ENCODE measurements at places on chromosomes 16 and 17.

- peak; percentile 74 for DNase-seq
These were observed 36.1 kb downstream of the GINS2 start for GRCh38 chr16:85652431-85653221.

- DNase-seq, result no peak
These were observed 29.1 kb upstream of the ERN1 start for GRCh38 chr17:64158831-64159590.

- DNase-seq, result no peak
These were observed 449 bp downstream of the SMCR8 start for GRCh38 chr17:18315562-18315922.

DNA sequence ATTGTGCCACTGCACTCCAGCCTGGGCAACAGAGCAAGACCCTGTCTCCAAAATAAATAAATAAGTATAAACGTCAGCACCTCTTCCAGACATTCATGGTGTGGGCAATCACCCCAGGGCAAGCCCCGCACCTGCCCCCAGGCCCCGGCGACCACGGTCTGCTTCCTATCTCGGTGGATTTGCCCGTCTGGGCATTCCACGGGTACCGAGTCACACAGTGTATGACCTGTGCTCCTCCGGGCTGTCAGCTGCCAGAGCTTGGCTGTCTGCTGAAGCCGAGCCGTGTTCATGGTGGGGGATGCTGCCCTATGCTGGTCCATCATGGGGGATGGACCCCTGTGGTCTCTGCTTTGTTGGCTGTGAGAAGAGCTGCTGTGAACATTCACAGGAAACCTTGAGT is 15.4 kb downstream of the CYBC1 start:
- no peak for DNase-seq

DNA sequence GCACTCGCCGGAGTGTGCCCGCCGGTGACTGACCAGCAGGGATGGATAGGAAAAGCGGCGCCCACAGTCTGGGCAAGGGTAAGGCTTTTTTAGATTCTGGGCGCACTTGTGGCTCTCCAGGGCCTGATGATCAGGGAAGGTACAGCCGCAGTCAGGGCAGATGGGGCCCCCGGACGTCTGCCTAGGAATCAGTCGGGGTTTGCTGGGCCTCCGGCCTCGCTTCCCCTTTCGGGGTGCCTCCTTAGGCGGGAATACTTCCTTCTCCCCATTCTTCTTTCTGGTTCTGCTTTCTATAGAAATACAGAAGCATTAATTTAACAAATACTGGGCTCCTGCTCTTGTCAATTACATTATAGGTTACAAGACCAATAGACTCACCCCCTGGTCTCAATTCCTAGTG is 5.0 kb downstream of the ZNF689 start:
- peak; percentile 38 for DNase-seq

DNA sequence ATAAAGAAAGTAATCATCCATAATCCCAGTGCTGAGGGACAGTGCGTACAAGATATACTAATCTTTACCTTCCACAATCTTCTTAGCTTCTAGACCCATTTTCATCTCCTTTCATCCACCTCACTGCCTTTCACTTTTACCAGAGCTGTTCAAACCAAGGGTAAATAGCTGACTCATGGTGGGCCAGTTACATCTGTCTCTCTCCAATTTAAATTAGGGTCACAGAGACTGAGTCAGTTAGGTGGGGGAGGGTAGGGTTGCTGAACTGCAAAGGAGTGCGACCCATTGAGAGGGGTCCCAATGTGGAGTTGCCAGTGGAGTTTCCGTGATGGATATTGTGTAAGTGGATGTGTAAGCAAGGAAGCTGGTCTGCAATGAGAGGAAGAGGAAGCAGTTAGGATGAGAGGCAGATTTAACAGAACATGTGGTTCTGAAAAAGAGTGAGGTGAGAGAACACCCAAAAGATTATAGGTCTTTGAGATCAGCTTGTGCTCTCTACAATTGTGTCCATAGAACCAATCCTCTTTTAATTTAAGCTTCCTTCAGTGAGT is 83.5 kb downstream of the GP2 start:
- no peak for DNase-seq

GRCh38 chr17:39618956-39619785 is 7.6 kb upstream of the PPP1R1B start:
- no peak for DNase-seq

DNA sequence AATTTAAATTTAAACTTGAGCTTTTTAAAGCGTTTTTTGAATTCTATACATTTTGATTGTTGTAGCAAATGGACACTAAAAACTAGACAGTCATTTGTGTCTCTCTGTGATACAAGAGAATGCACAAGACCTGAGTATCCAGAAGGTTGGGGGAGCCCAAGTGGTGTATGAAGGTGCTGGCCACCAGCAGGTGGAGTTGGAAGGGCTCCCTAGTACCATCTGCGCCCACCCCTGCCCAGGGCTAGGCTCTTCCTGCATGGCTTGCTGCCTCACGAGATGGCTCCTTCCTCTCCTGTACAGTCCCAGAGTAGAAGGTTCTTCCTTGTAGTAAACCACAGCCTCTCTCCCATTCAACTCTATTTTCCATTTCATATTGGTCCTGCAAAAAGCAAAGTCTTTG is 17.0 kb downstream of the GID4 start:
- DNase-seq, result no peak

DNA sequence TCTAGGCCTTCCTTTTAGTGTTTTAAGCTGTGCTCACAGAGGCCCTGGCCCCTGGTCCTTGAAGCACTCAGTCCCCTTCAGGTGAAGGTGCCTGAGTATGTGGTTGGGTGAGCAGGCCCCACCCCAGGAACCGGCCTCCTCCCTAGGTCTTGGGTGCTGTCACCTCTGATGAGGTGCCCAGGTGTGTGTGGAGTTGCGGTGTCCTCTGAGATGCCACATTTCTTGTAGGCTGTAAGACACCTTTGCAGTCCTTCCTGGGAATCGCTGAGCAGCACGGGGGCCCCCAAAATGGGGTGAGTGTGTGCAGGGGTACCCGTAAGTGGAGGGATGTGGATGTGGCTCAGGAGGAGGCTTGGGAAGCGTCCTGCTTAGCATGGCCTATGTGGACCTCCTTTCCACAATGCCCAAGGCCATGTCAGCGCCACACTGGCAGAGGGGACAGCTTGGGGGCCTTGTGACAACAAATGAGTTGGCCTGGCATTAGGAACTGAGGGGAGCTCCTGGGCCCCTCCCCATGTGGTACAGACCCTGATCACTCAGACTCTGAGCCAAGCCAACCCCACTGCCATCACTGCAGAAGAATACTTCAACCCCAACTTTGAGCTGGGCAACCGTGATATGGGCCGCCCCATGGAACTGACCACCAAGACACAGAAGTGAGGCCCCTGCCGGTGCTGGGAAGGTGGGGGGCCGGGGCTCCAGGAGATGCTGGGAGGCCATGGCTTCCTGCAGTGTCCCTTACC is 11.2 kb downstream of the CORO6 start:
- no peak for DNase-seq

DNA sequence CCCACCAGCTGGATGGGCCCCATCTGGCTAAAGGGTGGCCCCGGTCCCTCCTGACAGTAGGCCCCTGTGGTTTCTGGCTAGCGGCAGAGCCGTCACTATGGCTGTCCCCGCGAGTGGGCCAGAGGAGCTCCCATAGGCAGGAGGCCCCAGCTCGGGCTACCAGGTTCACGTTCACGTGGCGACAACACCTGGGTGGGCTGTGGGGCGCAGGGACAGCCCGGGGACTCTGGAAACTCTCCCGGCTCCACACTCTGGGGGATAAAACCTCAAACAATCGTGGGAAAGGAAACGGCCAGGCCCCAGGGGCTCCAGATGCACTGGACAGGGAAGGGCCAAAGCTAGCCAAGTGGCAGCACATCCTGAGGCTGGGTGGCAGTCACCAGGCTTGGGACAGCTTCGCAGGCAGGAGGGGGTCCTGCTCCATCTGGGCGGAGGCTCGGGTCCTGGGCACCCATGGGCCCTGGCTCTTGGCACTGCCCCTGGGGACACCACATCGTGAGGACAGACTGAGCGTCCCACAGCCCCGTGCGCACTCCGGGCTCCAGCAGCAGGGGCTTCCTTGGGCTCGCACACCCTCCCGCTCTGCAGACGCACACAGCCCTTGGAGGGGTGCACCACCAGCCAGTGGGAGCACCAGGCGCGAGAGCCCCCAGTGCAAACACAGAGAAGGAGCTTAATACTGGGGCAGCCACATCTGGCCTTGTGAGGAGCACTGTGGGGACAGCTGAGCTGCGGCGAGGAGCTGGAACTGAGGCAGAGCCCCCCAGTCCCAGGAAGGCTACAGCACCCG is 4.4 kb downstream of the RNF166 start:
- DNase-seq, result no peak

- no peak for DNase-seq
These were observed 186.2 kb upstream of the WSCD1 start for GRCh38 chr17:5883775-5884665.

DNA sequence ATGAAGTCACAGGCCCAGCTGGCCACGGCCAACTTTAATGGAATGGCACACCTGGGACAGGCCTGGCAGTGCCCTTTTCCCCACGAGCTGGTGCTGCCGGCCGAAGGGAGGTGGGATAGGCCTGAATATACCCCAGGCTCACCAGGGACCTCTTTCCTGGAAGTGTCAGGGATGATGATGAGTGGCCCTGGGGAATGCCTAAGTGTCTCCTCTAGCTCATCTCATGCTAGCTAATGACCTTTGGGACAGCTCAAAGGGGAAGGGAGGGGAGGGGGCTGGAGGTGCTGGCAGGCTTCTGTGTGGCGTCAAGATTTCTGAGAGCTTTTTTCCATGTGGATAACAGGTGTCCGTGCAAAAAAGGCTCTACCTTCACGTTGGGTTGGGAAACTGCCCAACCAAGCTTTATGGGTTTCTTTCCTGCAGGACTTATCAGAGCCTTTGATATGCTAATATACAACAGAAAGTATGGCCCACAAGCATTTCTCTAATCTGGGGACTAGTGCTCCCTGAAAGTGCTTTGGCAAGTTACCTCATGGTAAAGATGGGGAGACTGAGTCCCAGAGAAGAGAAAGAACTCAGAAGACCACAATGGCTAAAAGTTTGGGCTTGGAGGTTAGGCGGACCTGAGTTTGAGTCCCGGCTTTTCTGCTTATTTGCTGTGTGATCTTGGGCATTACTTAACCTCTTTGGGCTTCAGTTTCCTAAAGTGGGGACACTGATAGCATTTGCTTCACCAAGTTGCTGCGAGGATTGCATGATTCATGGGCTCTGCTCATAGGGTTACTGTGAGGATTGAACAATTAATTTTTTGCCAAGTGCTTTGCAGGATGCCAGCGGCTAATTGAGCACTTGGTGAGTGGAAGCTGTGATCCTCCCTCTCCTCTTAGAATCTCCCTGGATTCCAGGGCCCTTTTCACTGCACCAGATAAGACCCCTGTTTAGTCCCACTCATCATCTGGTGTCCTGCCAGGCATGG is 14.0 kb downstream of the ADGRG1 start:
- DNase-seq, result no peak

- no peak for DNase-seq
These were observed 21.0 kb upstream of the ITGAX start for GRCh38 chr16:31333686-31334649.

GRCh38 chr16:68481636-68482035 is 33.3 kb upstream of the SMPD3 start:
- no peak for DNase-seq

DNA sequence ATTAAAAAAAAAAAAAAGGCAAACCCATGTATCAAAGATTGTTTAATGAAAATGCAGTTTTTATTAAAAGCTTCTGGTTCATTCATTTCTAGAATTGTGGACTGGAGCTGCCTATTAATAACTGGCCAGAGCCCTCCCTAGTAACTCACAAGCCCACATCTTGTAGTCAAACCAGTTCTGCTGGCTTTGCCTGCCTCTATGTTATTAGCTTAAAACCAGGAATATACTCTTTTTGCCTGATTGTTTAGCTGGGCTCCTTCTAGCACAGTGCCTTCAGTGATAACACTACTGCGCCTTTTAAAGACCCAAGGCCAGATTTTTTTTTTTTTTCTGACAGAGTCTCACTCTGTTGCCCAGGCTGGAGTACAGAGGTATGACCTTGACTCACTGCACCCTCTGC is 26.0 kb downstream of the TAC4 start:
- DNase-seq, result no peak

DNA sequence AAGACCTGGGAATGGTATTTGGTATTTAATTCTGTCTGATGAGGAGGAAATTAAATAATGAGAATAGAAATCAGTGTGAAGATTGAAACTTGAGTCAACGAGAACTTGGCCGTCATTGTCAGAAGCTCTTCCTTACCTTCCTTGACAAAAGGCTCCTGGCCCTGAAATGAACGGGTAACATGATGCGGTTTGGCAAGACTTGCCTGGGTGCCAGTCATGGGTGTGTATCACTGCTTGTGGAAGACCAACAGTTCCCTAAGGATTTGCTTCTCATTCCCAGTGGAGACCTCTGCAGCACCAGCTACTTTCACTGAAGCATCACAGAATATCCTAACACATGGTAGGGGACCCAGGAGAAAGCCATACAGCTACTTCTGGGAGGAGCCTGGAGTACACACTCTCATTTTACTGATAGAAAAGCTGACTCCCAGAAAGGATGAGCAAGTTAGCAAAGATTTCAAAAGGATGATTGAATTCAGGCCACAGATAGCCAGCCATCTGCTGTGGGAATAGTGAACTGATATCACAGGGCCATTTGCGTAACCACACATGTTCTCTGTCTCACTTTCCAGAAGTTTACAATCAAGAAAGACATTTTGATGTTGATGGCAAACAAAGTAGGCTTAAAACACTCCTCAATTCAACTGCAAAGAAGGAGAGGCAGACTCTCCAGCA is 258.1 kb upstream of the SALL1 start:
- DNase-seq, result no peak

DNA sequence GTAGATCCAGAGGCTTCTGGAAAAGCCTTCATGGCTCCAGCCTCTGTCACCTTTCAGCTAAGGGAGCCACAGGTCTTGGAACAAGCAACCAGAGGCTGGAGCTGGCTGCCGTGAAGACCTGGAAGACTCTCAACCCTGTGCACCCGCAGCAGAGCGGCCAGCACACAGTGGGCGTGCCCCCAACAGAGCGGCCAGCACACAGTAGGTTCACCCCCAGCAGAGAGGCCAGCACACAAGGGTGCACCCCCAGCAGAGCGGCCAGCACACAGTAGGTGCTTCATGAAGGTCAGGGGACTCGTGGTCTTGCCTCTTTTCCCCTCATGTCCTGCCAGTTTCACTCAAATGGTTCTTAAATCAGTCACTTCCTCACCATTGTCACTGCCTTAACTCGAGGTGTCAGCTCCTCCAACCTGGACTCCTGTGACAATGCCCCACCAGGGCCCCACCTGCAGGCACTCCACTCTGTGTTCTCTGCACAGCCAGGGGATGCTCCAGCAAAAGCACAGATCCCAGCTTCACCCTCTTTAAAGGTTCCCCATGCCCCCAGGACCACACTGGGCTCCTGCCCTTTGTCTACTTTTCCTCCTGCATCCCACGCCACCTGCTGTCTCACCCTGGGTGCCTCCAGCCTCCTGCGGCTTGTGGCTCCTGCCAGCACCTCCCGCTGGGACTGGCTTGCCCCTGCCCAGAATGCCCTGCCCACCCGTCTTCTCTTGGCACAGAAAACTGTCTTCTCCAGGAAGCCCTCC is 42.4 kb upstream of the DOC2B start:
- DNase-seq, result no peak
